COR-L47 (cell line): ENCODE measurements at places on chromosomes 11 and 22.

DNA sequence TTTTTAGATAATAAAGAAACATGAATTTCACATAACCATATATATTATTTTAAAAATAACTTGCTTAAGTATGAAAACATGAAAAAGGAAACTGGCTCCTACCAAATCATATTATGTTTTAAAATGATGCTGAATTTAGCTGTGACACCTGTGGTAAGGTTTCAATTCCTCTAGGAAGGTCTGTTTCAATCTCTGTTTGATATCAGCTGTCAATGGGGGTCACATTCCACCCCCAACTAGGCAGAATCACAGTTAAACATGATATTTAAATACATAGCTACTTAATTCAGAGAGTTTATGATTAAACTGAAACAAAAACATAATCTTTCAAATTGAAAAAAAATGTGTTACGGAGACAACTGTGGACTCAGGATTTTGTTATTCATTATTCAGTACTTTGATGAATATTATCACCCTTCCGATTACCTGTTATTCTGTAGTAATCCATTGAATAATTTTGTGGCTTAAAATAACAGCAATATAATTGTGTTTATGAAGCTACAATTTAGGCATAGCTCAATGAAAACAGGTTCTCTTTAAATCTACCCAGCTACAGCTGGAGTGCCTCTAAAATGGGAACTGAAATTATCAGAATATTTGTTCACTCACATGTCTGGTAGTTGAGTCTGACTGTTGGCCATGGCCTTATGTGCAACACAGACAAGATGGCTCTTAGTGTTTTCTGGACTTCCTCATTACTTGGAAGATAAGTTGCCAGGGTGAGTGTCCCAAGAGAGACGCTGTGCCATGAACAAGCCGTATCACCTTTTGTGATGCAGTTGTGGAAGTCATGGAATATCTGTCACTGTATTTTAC, 244.6 kb upstream of the ANO3 start:
- DNase-seq = no peak

DNA sequence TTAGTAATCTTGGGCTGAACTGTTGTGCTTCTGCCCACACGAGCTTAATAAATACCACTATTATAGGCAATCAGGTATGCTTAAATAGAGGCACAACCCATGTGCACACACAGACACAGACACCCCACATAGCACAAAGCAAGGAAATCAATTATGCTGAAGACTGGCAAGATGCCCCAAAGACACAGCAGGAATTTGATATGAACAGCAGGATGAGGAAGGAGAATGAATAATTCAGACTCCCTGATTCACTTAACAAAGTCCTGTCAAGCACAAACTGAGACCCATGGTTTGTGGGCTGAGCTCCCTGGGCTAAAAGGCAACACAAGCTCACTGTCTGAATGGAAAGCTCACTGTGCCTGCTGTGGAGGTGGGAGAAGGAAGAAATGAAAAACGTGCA, 42.5 kb downstream of the RBFOX2 start:
- peak; percentile 30 for DNase-seq

GRCh38 chr11:70883973-70884623, 368.3 kb downstream of the SHANK2 start:
- DNase-seq = no peak

GRCh38 chr11:2217211-2218030, 45.8 kb upstream of the TH start:
- DNase-seq = peak; percentile 41

DNA sequence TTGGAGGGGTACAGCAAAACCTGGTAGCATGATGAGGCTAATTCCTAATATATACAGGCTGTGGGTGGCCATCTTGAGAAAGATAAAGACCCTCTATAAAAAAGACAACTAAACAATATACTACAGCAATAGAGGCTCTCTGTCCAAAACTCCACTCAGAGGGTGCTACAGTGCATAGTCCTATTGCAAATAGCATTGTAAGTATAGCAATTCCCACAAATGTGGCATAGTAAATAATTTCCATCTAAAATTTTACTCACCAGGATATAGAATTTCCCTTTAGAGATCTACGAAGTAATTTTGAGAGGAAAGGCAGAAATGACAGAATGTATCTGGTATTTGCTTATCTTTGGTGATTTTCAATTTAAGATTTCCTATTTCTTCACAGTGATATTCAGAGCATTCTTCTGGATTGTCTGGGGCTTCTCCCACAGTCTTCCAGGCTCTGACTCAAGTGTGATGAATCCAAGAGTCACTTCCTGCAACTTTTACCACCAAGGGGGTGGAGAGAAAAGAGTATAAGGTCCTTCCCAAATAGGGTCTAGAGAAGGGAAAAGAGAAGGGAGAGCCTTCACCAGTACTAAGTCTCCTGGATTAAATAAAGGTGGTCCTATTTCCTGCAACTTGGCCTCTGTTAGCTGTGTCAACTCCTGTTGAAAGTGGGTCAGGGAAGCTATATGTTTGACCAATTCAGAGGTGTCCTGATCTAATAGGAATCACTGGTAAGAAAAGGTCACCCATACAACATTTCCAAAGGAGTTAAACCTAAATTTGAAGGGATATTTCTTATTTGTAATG, 1054.7 kb upstream of the CNTN5 start:
- no peak for DNase-seq

DNA sequence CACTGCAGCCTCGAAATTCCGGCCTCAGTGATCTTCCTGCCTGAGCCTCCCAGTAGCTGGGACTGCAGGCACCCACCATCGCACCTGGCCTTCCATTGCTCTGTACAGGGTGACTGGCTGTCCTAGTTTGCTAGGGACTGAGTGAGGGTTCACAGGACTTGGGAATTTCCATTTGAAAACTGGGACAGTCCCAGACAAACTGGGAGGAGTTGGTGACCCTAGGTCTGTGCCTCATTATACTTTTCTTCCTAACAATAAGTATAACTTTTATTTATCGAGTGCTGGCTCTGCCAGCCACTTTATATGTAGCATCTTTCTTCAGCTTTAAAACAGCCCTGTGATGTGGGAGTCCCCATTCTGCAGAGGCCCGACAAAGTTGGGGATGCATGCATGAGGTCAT, 25.5 kb downstream of the TCP11L1 start:
- no peak for DNase-seq

GRCh38 chr22:45254388-45254787, 13.7 kb upstream of the KIAA0930 start:
- DNase-seq = no peak

DNA sequence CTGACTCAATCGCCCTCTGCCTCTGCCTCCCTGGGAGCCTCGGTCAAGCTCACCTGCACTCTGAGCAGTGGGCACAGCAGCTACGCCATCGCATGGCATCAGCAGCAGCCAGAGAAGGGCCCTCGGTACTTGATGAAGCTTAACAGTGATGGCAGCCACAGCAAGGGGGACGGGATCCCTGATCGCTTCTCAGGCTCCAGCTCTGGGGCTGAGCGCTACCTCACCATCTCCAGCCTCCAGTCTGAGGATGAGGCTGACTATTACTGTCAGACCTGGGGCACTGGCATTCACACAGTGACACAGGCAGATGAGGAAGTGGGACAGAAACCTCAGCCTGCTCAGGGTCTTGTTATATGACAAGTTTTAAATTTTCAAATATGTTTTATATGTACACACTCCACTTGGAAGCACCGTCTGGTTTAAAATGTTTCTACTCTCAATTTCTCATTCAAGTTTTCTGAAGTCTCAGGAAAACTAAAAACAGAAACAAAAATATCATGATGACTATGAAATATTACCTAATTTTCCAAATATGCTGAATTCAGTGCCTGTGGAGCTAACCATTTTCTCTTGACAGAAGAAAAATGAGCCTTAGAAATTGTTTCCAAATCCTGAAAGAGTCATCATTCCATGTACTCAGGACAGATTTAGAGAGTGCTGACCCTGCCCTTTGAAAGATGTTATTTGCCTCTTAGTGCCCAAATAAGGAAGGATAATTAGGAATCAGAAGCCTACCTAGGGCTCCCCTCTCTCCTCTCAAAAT, 48.8 kb upstream of the TOP3B start:
- DNase-seq = no peak

DNA sequence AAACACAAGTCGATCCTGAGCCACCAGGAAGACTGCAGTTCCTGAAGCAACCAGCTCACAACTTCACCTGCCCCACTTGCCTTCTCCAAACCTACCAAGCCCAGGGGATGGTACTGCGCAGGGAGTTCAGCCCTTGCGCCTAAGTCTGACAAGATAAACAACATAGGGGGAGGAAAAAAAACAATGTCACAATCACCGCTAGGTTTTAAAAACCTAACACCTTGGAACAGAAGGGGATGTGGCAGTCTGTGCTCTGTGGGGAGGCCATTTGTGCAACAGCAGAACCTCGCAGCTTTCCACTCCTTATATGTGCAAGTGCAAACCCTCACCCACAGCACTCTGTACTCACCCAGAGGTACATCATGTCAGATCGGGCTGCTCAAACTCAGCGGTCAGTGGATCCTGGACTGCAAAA, 134.2 kb downstream of the RBFOX2 start:
- no peak for DNase-seq

GRCh38 chr11:79852176-79852575, 411.3 kb upstream of the TENM4 start:
- DNase-seq = no peak

DNA sequence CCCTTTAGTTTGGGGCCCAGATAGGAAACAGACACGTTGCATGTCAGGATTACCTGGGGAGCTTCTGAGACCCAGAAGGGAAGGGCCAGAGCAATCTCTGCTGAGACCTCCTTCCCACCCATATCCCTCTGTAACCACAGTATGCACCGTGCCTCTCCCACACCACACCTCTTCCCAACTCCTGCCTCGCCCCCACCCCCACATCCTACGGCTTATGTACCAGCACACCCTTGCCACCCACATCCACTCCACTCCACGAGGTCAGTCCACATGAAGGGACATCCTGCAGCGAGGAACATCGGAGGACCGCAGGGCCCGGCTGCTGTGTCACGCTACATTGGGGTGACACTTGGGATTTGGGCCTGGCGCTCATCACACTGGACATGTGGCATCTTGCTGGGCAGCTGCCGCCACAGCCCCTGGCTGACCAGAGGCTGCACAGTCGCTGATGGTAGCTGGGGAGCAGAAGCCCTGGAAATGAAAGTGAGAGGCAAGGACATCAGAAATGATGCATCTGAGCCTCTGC, 118.3 kb upstream of the LMO1 start:
- no peak for DNase-seq

DNA sequence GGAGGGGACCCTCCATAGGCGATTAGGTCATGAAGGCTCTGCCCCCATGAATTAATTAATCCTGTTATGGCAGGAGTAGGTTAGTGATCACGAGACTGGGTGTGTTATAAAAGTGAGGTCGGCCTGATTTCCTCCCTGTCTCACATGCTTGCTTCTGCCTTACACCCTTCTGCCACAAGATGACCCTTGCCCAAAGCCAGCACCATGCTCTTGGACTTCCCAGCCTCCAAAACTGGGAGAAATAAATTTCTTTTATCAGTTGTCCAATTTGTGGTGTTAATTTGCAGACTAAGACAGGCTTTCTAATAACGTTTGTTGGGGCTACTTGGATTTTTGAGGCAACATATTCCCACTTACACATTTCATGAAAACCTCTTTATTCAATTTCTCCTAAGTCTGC, 23.4 kb upstream of the ALDH3B2 start:
- no peak for DNase-seq

DNA sequence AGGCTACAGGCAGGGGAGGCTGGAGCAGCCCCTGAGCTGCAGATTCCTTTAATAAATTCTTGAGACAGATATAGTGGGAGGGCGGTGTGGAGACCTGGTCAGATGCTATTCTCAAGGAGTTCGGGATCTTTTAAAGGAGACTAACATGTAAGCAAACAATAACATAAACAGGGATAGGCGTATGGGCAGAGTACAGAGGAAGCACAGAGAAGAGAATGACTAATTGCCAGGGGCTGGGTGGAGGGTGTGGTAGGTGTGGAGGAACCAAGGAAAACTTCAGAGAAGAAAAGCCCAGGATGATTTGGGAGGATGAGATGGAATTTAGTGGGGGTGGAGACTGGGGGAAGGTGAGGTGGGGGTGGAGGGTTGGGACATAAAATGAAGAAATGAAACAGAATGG, 9.7 kb upstream of the HEPHL1 start:
- no peak for DNase-seq

GRCh38 chr22:42937164-42937843, 77.6 kb downstream of the PACSIN2 start:
- no peak for DNase-seq

DNA sequence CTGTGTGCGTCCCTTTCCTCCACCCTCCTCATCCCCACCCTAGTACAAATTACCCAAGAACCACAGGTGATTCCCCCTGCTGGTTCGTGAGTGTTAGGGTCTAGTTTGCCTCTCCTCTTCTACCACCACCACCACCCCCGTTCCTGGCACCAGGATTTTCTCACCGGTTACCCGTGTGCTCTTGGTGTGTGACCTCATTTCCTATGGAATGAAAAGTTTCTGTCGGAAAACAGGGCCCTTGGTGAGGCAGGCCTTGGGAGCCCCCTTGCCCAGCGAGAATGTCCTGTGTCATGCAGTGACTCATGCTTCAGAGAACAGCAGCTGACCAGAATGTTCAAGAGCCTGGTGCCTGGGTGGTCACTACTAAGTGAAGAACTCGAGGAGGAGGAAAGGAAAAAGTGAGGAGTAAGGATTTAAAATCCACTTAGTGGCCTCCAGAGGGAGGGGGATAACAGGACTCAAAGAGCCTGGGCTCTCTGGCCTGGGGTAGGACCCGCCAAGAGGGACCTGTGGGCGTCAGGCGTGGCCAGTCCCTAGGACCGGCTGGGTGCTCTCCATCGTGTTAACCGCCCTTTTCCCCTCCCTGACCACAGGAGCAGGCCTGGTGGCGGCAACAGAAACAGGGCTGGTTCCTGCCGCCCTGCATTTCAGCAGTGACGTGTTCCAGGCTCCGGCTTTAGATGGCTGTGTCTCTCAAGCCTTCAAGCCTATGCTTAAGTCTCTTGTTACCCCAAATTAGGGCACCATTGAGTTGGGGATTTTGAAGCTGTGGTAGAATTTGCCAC, 30.2 kb downstream of the C22orf31 start:
- DNase-seq = no peak

- DNase-seq = no peak
Measured at GRCh38 chr11:28383456-28383855, 275.3 kb downstream of the METTL15 start.

DNA sequence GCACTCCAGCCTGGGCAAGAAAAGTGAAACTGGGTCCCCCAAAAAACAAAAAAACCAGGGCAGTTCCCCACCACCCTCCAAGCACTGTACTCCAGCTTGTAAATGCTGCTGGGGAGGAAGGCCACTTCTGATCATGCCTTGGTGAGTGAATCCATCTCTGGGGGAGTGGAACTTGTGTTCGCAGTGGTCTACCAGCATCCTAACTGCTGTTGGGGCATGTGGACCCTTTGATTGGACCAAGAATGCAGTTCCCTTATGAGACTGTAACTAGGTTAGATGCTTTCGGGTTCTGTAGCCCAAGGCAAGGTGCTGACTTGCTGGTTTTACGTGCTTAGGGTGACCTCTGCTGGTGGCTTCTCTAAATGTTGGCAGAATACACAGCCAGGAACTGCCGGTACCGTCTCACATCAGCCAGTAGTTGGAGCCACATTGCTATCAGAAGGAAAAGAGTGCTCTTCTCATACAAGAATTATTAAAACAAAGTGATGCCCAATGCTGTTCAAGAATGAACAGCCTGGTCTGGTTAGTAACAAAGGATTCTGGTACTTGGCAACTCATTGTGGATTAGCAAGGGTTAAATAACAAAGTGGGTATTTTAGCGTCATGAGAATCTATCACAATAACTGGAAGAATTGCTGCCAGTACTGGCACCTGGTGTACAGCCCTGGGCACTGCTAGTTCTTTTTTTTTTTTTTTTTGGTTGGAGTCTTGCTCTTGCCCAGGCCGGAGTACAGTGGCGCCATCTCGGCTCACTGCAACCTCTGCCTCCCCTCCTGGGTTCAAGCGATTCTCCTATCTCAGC, 13.0 kb downstream of the EIF1AD start:
- peak; percentile 86 for DNase-seq
